ENCODE measurements at places on chromosomes 2 and 18. TPM values are rescaled to one million over a fixed set of nuclear protein-coding genes. Genes with fewer than 3 reads are reported as not detected.

The ABCG8 gene
- total RNA-seq = not detected

GRCh38 chr2:40360652-40361051 lies 91.2 kb downstream of the SLC8A1 start:
- peaks cover 3% of the 10 kb centered on the region for H3K4me1 ChIP-seq
- H3K4me3 ChIP-seq = no peak overlapping the region
- no peaks in the 10 kb centered on the region for H3K27me3 ChIP-seq
- no peaks in the 10 kb centered on the region for H3K36me3 ChIP-seq

DNA sequence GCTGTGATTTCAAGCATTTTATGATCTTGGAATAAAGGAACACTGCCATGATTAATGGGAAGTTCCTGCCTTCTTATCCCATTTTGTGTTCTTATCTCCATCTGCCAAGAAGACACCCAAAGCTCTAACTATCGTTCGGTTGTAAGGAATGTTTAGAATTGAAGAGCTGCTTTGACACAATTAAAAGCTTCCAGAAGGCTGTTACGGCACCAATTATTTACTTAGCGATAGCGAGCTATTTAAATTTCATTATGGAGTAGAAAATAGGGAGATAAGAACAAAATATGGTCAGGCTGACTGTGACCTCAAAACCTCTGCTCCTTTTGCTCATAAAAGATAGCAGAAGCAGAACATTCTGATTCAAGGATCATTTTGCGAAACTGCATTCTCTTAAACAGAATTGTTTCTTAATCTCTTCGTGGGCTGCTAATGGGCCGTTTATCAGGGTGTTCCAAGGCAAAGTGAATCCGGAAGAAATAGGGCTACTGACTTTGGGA lies 101.6 kb downstream of the SLC4A3 start:
- no peak for DNase-seq
- H3K4me3 ChIP-seq = no peak overlapping the region
- H3K4me1 ChIP-seq = no peaks in the 10 kb centered on the region
- H3K36me3 ChIP-seq = no peaks in the 10 kb centered on the region
- no peaks in the 10 kb centered on the region for H3K27me3 ChIP-seq

GRCh38 chr18:11974741-11975325 lies 6.5 kb upstream of the IMPA2 start:
- H3K36me3 ChIP-seq = no peaks in the 10 kb centered on the region
- no peak overlapping the region for H3K4me3 ChIP-seq
- H3K27me3 ChIP-seq = no peaks in the 10 kb centered on the region
- no peak overlapping the region for H3K27ac ChIP-seq

GRCh38 chr2:137255990-137256389 lies 490.6 kb downstream of the THSD7B start:
- H3K27me3 ChIP-seq = no peaks in the 10 kb centered on the region
- H3K27ac ChIP-seq = no peak overlapping the region
- DNase-seq = no peak

- no peak overlapping the region for H3K27ac ChIP-seq
- no peaks in the 10 kb centered on the region for H3K27me3 ChIP-seq
- no peak for DNase-seq
- H3K36me3 ChIP-seq = no peaks in the 10 kb centered on the region
These were observed 42.3 kb upstream of the SH3RF3 start for GRCh38 chr2:109086743-109087020.

Data from thoracic aorta (tissue), 2 donors.